Activated T-helper 1 cell treated with anti-CD3 and anti-CD28 coated beads, Interleukin-2, amount 50 U/mL, for 16 hours (primary cell): ENCODE measurements at places on chromosomes 2 and 18.

GRCh38 chr2:29777161-29777560, 144.2 kb downstream of the ALK start:
- no peak for DNase-seq

DNA sequence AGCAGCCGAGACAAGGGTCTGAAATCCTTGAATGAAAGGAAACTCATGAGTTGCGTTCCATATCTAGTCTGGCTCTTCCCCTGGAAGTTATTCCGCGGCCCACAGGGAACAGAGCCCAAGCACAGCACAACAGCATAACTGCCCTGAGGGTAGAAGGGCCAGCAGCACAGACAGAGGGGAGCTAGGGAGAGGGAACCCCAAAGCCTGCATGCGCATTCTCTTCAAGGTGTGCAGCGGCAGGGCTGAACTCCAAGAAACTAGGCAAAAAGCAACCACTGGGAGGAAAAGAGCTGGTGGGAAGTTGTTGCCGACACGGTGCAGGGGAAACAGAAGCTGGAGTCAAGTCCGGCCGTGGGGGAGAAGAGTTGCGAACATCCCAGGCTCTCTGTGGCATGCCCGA, 11.8 kb downstream of the GPR148 start:
- DNase-seq, result no peak

DNA sequence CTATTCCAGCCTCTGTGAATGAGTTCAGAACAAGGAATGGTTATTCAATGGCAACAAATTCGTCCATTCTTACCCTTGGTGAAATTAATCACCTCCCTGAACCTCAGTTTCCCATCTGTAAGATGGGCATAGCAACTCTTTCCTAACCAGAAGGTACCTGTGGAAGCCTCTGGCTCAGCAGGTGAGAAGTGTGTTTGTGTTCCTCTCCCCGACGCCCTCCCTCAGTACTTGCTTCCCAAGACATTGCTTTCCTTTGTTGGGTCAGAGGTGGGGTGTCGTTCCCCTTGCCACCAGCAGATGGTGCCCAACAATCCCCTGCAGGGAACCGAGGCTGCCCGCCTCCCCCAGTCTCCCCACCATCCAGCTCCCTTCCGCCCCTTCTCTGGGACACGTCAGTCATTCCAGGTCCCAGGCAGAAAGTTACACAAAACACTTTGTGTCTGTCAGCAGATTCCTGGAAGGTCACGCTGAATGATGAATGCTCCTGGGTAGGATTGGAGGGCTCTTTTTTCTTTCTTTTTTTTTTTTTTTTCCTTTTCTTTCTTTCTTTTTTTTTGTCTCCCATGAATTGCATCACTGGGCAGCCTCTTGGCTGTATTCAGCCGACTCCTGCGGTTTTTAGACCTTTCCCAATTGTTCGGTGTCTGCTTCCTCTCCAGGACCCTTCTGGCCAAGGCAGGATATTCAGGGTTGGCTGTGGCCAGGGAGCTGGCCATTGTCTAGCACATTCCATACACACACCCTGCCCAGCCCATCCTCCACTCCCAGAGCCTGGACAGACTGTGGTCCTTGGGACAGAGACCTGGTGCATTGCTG, 117.3 kb downstream of the LPIN1 start:
- peak; percentile 47 for DNase-seq

GRCh38 chr2:240946046-240946445, 39.9 kb downstream of the CROCC2 start:
- no peak for DNase-seq

DNA sequence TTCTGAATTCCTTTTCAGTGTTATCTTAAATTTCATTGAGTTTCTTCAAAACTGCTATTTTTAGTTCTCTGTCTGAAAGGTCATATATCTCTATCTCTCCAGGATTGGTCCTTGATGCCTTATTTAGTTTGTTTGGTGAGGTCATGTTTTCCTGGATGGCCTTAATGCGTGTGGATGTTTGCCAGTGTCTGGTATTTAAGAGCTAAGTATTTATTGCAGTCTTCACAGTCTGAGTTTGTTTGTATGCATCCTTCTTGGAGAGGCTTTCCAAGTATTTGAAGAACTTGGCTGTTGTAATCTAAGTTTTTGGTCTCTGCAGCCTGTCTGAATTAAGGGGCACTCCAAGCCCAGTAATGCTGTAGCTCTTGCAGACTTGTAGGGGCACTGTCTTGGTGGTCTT, 249.3 kb downstream of the ZNF385B start:
- no peak for DNase-seq
